NCI-H2107 (cell line): ENCODE measurements at places on chromosomes 6 and 20.

GRCh38 chr20:62409086-62409853 is 2.2 kb upstream of the CABLES2 start:
- no peak for DNase-seq

- no peak for DNase-seq
These were observed 1.8 kb downstream of the OSER1 start for GRCh38 chr20:44208770-44209169.

DNA sequence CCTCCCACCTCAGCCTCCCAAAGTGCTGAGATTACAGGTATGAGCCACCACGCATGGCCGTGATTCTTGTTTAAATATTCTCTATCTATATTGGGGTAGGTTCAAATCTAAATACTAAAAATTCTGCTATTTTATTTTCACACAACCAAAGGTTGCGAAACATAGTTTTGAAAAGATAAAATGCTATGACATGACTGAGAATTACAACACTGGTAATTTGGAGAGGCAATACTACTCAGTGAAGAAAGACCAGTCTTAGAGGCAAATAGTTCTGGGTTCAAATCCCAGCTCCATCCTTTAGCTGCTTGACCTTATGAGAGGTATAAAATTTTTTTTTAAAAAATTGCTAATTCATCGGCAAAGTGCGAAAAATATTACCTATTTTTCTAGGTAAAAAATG is 137.0 kb upstream of the PREP start:
- no peak for DNase-seq

- DNase-seq = no peak
These were observed 609.9 kb upstream of the MAP3K7 start for GRCh38 chr6:91196729-91197128.

DNA sequence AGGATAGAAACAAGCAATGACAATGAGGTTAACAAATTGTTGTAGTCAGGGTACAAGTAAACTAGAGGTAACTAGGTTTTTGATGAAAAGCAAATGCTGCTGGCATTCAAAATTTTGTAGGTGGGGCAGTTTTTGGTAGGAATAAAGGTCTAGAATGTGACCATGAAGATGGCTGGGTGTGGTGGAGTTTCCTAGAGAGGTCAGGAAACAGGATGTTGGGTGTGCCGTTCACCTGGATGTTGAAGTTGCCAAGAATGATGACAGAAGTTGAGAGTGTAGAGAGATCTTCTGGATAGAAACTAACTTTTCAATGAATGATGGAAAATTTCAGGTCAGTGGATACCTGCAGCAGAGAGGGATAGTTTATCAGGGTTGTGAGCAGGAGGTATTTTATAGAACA is 22.7 kb downstream of the MAPK14 start:
- no peak for DNase-seq

GRCh38 chr6:137677709-137678108 is 183.5 kb upstream of the OLIG3 start:
- no peak for DNase-seq

DNA sequence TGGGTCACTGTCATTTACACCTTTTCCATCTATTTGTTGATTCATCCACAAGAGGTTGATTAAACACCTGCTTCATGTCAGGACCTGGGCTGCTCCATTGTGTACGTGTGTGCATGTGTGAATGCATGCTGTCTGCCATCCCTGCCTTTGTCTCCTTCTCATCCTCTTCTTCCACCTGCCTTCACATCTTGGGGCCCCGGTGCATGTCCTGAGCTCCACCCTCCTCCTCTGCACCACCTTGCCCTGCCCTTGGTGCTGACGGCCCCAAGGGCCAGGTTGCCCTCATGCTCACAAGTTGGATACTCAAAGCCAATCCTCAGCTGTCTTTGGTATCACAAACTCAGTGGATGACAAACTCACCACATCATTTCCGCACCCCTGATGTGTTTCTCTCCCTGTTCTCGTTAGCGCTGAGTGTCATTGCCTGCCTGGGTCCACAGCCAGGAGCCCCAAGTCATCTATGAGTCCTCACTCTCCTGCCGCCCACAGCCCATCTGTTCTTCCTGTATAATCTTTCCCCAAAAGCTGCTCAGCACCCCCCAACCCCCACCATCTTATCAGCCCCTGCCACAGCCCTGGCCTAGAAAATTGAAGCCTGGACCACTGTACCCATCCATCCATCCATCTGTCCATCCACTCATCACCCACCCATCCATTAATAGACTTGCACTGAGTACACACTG is 85.0 kb downstream of the SRC start:
- no peak for DNase-seq

DNA sequence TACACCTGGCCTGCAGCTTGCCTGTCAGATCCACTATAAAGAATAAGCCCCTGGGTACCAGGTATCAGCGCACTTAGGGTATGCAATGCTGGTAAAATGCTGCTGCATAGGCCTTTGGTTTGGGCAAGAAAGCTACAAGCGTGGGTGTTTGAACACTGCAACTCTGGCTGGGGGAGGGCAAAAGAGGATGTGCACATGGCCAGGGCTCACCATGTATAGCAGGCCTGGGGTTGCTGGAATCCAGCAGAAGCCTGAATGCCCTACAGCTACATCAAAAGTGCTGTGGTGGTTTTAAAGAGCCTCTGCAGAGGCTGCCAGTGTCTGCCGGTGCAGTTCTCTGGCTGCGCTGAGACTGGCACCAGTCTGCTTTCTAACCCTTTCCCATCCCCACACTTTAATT is 51.7 kb downstream of the UQCC1 start:
- no peak for DNase-seq

- no peak for DNase-seq
These were observed 595 bp downstream of the FKBPL start for GRCh38 chr6:32129297-32130088.

GRCh38 chr20:43472671-43473380 is 15.1 kb downstream of the SRSF6 start:
- DNase-seq = no peak

DNA sequence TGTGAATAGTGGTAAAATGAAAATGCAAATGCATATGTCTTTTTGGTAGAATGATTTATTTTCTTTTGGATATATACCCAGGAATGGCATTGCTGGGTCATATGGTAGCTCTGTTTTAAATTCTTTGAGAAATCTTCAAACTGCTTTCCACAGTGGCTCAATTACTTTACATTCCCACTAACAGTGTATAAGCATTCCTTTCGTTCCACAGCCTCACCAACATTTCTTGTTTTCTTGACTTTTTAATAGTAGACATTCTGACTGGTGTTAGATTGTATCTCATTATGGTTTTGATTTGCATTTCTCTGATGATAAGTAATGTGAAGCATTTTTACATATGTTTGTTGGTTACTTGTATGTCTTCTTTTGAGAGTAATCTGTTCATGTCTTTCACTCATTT is 144.0 kb downstream of the SIM1 start:
- no peak for DNase-seq

- DNase-seq = no peak
These were observed 60.6 kb upstream of the FAM184A start for GRCh38 chr6:119138906-119139541.

DNA sequence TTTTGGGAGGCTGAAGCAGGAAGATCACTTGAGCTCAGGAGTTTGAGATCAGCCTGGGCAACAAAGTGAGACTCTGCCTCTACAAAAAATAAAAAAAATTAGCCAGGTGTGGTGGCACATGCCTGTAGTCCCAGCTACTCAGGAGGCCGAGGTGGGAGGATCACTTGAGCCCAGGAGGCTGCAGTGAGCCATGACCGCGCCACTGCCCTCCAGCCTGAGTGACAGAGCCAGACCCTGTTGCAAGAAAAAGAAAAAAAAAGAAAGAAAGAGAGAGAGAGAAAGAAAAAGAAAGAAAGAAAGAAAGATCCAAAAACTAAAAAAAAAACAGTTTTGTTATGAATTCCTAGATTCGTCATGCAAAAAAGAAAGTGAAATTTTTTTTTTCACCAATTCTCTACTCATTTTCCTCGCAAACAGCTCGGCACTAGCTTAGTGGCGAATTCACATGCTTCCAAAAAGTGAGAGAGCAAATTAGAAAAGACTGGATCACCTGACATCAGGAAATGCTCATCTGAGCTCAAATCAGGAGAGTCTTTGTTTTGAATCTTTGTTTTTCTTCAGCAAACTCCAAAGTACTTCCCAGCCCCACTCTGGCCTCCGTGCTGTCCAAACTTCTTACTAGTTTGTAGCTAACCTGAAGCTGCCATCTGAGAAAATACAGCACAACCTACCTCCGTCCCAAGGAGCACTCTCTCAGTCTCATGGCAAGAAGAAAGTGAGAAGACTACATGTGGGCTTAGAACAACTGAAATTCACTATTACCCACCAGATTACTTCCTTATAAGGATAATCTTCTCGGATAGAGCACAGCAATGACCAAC is 27.0 kb downstream of the IPCEF1 start:
- DNase-seq = no peak

GRCh38 chr20:2652724-2653555 is 508 bp downstream of the NOP56 start:
- no peak for DNase-seq

- no peak for DNase-seq
These were observed 30.3 kb upstream of the OCSTAMP start for GRCh38 chr20:46580613-46581205.

DNA sequence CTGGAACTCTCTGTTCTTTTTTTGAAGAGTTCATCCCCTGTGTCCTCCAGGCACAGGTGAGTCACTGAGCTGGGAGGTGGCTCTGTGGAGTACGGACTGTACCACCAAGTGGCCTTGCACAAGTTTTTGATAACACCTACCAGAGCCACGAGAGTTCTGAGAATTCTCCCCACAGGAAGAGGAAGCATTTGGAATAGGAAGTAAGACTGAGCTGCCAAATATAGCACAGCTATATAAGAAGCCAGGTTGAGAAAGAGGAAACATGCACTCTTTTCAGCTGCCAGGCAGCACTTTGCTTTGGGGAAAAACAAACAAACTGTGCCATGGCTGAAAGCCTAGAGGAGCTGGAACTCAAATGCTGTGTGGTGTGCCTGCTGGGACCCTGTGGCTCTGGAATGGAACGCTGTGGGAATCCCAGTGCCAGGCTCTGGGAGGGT is 70.8 kb upstream of the RIPOR2 start:
- DNase-seq = no peak

GRCh38 chr6:115882771-115883170 is 177.9 kb downstream of the FRK start:
- no peak for DNase-seq

DNA sequence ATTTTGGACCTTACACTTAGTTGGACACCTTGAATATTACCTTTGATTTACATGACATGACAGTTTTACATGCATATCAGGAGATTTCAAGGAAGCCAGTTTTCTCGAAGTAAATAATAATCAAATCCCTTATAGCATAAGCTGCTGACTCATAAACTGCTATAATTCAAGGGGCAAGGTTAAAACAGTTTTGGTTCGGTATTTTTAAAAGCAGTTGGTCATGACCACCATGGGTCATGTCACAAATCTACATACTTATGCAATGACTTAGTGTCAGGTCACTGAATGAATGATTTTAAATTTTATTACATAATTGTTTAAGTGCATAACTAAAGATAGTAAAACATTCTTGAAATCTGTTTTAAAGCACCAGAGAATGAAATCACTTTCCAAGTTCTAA is 158.0 kb downstream of the DST start:
- DNase-seq = no peak

GRCh38 chr6:18110162-18110561 is 12.3 kb downstream of the NHLRC1 start:
- DNase-seq = no peak

- DNase-seq = no peak
These were observed 129.0 kb downstream of the PHACTR3 start for GRCh38 chr20:59733351-59733750.

GRCh38 chr20:34495916-34496315 is 20.3 kb upstream of the DYNLRB1 start:
- no peak for DNase-seq

GRCh38 chr6:53241938-53242337 is 93.3 kb upstream of the GCM1 start:
- DNase-seq = no peak

DNA sequence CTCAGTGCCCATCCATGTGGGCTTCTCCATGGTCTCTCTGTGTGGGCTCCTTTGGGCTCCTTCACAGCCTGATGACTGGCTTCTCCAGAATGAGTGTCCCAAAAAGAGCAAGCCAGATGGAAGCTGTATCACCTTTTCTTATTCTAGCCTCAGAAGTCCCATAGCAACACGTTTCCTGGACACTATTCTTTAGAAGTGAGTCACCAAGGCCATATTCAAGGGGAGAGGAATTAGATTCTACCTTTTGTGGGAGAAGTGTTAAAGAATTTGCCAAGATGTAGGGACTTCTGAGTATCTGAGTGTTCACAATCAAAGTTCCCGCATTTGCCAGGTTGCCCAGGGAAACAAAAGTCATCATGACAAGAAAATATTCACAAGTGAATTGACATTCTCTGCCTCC is 20.7 kb upstream of the TBC1D22B start:
- DNase-seq = no peak

DNA sequence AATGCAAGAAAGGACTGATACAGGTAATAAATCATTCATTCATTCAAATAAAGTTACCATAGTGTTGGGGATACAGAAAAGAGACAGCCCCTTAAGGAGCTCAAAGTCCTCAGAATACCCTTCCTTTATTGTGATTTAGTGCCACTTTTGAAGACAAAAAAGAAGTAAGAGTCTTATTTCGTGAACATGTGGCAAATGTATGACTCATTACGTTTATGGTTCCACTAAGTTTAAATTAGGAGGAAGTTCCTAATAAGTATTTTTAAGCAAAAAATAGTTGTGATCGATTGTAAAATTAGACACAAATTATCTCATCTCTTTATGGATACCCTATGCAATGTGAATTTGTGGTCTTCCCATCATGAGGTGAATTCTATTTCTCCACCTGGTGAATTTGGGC is 38.5 kb upstream of the GCLC start:
- DNase-seq = no peak

- DNase-seq = no peak
These were observed 3.3 kb downstream of the TRERF1 start for GRCh38 chr6:42448391-42448790.

- DNase-seq = no peak
These were observed 345.4 kb downstream of the CD109 start for GRCh38 chr6:74041420-74041819.

- no peak for DNase-seq
These were observed 190.7 kb downstream of the ARID1B start for GRCh38 chr6:156967852-156968251.

GRCh38 chr6:134081506-134081905 is 29.1 kb upstream of the SLC2A12 start:
- DNase-seq = no peak

DNA sequence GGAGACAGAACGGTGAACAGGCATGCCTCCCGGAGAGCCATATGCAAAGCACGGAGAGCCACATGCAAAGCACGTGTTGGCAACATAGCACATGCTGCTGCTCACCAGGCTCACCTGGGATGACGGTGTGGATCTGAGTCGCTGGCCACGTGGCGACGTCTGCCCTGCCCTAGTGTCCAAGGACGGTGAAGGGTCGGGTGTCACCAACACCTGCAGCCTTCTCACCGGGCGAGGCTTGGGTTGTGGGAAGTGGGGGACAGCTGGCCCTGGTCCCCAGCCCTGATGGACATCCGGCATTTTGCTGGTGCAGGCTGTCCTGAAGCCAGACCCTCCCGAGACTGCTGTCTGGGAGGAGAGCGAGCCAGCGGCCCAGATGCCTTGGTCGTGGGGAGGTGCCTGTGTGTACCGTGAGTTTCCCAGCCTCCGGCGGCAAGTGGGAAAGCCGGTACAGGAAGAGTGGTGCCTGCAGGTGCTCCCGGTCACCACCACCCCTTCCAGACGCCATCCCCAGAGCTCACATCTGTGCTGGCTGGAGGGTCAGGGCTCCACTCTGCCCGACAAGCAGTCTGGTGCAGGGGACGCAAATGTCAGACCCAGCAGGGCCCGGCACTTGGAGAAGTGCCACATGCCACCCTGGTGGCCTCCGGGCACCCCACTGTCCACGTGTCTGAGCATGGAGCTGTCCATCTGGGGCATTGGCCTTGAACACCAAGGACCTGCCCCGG is 5.9 kb upstream of the ADRM1 start:
- no peak for DNase-seq
